ENCODE measurements at places on chromosomes 6 and 20.
A peak's percentile ranks its signal among the peaks of the same experiment; 100 is the strongest.

- no peak for DNase-seq
Observed at GRCh38 chr6:150887978-150888563, 22.6 kb downstream of the MTHFD1L start.

DNA sequence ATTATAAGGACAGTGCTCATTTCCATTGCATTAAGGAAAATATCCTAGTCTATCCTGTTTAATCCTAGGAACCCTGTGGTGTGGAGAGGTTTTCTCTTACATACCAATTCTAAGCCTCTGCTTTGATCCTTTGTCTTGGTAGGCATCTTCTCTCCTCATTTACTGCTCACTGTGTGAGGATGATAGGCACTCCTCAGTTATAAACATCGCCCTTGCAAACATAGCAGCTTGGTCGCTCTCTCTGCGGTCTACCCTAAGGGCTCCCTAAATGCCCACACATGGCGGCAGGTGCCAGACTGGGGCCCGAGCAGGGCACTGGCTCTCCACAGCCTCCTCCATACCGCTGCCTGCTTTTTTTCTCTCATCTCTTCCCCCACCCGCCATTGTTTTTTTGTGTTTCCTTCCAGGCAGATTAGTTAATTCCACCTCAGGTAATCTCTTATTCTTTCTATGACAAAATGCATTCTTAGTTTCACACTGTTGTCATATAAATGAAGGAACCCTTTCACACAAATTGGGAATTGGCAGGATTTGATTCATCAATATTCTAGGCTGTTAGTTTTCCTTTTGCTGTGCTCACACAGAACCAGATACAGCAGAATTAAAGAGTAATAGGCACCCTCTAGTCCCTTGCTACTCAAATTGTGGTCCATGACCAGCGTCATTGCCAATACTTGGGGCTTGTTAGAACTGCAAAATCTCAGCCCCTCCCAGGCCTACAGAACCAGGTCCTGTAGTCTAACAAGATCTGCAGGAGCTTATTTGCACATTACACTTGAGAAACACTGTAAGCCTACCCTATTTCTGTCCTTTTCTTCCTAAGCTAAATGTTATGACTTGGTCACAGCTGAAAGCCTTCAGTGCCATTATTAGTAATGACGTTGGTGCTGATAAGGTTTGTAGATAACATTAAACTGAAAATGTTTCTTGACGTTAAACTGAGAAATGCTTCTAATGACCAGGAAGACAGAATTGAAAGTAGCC, 36.3 kb downstream of the CARMIL1 start:
- DNase-seq, result no peak

DNA sequence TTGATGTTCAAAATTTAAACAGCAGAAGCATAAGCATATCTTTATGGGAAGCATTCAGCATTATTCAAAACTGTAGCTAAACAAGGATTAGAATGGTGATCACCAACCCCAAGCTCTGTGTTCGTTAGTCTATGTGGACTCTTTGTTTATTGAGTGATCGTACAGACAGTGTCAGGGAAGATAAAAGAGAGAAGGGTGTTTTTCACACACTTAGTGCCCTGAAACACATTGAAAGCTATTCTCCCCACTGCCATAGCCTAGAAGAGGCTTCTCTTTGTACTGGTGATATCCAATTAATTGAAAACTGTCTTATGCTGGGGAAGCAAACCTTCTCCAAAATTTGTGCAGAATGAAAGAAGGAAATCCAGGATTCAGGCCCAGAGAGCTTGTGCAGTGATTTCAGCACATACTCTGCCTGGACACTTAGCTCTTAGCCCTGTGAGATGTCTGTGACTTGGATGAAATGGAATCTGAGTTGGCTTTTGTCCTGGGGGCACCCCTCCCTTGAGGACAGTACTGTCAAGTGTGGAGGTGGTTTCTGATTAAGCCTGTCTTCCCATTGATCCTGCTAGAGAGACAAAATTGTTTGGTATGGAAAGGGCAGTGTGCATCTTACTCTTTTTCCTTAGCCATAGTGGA, 125.7 kb upstream of the MTHFD1L start:
- DNase-seq, result no peak

- no peak for DNase-seq
Observed at GRCh38 chr6:161543684-161544309, 269.9 kb upstream of the AGPAT4 start.

- no peak for DNase-seq
Observed at GRCh38 chr6:154457046-154457713, 53.3 kb downstream of the CNKSR3 start.

- DNase-seq, result no peak
Observed at GRCh38 chr6:14388371-14388770, 270.8 kb downstream of the CD83 start.

DNA sequence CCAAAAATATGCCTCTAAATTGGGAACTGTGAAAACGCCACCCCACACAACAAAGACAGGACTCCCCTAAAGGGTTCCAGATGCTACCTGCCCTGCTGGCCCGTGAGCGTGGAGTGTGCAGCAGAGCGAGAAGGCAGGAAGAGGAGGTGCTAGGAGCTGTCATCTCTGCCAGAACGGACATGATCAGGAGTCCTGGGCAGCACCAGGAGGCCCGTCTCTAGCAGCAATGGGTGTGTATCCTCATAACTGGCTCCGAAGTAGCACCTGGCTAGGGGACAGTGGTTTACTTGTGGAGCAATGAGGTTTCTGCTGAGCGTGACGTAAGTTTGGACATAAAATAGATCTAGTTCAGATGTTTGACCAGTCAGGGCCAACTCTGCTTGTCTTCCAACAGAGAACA, 226.0 kb downstream of the CDH4 start:
- no peak for DNase-seq

DNA sequence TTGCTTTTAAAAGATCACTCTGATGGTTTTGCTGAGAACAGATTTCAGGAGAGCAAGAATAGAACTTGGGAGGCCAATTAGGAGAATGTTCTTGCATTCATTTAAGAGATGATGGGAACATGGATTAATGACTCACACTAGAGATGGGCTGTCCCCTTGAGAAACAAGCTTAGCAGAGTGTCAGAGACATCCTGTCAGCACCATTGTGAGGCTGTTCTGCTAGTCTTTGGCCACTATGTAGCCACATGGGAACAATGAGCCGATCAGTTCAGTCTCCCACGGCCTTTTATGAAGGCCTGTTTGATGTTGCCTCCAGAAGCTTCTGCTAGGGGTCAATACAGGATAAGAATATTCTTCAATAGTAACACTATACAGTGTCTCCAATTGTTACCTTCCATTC, 113.0 kb upstream of the EYA4 start:
- DNase-seq, result no peak

- peak; percentile 26 for DNase-seq
Observed at GRCh38 chr20:19937218-19937617, 79.9 kb upstream of the NAA20 start.

GRCh38 chr20:49444553-49444990, 37.9 kb downstream of the KCNB1 start:
- DNase-seq, result no peak

DNA sequence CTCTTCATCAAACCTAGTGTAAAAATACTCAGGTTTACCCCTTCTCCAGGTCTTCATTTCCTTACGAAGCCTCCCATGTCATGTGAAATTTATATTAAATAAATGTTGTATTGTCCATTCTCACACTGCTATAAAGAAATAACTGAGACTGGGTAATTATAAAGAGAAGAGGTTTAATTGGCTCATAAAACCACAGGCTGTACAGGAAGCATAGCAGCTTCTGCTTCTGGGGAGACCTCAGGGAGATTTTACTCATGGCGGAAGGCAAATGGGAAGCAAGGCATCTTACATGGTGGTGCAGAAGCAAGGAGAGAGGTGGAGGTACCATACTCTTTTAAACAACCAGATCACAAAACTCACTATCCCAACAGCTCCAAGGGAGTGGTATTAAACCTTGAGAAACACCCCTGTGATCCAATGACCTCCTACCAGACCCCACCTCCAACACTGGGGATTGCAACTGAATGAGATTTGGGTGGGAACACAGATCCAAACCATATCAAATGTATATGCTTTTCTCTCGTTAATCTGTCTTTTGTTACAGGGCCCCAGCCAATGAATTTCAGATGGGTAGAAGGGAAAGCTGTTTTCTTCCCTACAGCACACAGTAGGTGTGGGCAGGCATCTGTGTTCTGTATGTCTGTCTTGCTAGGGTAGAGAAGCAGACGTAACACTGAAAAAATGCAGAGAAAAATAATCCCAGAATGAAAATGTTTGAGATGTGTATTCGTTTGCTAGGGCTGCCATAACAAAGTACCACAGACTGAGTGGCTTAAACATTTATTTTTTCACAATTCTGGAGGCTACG, 88.0 kb upstream of the BTN3A2 start:
- DNase-seq, result no peak
